ENCODE measurements at places on chromosomes 2 and 18.

GRCh38 chr2:49686291-49686690 is 532.0 kb upstream of the FSHR start:
- no peak for DNase-seq

DNA sequence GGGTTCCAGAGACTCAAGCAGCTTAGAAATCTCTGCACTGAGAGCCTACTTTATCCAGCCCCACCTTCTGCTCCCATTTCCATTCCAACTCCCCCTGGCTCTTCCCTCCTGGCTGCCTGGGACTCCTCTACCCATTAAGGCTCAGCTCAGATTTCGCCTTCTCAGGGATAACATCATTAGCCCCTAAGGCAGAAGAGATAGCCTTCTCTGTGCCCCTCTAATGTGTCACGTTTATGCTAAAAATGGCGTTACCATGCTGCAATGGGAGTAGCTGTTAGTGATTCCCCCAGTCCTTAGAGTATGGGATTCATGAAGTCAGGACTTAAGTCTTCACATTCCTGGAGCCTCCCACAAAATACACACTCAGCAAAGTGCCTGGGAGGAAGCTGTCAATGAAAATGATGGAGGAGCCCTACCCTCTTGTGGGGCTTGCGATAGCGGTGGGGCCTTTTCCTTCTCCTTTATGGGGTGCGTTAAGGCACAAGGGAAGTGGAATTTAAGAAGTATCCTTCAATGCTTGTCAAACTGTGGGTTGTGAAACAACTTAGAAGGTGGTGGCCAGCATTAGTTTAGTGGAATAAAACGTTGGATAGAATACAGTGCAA is 144.7 kb upstream of the COPS8 start:
- no peak for DNase-seq

- no peak for DNase-seq
These were observed 602.1 kb upstream of the SYT4 start for GRCh38 chr18:43879415-43879814.

- no peak for DNase-seq
These were observed 69.3 kb upstream of the FN1 start for GRCh38 chr2:215505044-215505786.

DNA sequence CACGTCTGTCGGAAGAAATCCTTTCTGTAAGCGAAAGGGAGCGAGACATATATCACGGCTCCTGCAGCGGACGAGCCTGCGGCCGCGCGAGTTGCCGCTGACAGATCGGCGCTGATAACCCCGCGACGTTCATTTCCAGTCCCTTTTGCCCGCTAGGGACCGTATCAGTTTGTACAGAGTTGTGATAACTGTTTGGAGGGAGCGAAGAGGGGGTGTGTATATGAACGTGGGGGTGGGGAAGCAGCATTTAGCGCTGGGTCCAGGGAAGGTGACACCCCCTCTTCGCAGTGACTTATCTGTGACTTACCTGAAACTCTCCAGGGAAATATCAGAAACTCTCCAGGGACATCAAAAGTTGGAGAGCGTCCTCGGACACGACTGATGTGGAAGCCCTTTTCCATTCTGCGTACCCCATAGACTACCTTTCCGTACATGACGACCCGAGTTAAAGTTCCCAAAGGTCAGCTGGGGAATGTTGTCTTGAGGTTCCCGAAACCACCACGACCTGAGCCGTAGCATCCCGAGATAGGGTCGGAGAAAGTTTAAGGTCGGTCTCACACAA is 948 bp upstream of the GATA6 start:
- peak; percentile 61 for DNase-seq

GRCh38 chr2:101040761-101041160 is 38.7 kb downstream of the RPL31 start:
- no peak for DNase-seq

DNA sequence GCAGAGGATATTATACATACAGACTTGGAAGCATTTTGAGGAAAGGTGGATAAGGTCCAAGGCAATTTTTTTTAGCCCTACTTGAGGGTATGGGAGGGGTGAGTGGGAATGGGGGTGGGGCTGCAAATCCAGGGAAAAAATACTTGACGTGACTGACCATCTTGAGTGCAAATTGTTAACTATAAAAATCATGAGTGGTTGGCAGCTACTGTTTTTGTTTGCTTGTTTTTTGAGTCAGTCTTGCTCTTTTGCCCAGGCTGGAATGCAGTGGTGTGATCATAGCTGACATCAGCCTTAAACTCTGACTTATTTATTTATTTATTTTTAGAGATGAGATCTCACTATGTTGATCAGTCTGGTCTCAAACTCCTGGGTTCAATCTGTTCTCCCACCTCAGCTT is 458.8 kb downstream of the PIK3C3 start:
- no peak for DNase-seq
